ENCODE measurements at places on chromosomes 1 and 21.

- DNase-seq, result no peak
Measured at GRCh38 chr1:227120826-227121225, 180.7 kb downstream of the COQ8A start.

- no peak for DNase-seq
Measured at GRCh38 chr1:174964261-174964971, 35.3 kb upstream of the CACYBP start.

GRCh38 chr1:156122519-156123355 lies 8.2 kb downstream of the LMNA start:
- DNase-seq, result no peak

DNA sequence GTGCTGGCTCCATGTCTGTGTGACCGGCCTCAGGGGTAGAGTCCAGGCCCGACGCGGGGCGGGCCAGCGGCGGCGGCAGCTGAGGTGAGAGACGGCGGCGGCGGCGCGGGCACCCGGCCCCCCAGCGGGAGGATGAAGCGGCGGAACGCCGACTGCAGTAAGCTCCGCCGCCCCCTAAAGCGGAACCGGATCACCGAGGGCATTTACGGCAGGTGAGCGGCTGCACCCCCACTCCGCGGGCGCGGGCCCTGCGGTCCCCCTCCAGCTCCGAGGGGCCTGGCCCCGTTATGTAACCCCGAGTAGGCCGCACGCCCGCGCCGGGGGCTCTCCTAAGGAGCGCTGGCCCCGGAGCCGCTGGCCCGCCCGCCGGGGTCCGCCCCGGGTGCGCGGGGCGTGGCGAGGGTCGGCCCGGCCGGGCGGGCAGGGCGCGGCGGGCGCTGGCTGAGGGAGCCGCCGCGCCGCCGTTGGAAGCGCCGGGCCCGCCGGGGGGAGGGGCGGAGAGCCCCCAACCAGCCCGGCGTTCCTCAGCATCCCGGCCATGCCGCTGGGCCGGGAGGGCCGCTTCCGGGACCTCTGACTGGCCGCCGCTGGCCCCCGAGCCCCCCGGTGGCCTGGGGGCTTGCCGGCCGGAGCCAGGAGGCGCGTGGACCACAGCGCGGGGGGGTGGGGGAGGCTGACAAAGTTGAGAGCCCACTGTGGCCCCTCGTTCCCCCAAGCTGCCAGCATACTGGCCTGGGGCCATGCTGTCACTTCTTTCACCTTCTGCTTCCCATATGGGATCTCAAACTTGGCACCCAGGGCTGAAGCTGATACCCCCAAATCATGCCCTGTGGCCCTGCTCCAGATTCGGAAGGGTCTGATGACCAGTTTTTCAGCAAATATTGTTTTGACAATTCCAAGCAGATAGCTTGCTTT lies 527 bp downstream of the MACO1 start:
- no peak for DNase-seq

GRCh38 chr1:201125800-201126199 lies 1.2 kb downstream of the ASCL5 start:
- no peak for DNase-seq

DNA sequence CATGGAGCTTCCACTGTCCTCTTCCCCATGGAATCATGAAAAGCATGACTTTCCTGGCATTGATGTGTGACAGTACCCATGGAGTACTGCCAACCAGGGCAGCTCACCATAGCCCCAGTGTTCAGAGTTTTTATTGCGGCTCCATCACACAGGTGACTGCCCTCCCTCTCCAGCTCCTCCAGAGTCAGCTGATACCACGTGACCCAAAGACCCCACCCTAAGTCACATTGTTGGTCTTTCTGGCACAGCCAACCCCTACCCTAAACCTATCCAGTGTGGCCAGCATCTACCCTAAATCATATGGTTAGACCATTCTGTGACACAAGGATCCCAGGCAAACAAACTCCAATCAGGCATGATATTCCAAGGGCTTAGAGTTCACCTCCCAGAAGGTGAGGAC lies 77.4 kb upstream of the VAMP3 start:
- no peak for DNase-seq

DNA sequence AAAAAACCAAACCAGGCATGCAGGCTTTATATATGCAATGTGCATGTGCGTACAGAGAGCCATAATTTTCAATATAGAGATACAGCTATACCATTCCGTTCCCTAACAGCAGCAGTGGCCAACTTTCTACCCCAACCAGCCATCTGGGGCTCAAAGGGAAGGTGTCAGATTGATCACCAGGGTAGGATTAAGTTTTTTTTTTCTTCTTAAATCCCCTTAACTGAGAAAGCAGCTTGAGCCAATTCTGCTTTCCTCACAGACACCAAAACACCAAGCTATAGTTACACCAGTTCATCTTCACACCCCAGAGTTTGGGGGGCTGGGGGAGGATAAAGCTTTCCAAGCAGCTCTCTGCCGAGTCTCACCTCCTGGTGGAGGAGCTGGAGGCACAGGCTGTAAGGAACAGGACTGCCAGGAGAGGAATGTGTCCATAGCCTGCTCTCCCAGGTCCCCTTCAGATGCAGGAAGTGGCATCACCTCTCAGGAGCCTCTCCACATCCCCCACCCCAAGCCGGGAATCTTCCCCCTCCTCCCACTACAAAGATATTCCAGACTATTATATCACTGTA lies 87.9 kb downstream of the SSBP3 start:
- DNase-seq, result no peak

DNA sequence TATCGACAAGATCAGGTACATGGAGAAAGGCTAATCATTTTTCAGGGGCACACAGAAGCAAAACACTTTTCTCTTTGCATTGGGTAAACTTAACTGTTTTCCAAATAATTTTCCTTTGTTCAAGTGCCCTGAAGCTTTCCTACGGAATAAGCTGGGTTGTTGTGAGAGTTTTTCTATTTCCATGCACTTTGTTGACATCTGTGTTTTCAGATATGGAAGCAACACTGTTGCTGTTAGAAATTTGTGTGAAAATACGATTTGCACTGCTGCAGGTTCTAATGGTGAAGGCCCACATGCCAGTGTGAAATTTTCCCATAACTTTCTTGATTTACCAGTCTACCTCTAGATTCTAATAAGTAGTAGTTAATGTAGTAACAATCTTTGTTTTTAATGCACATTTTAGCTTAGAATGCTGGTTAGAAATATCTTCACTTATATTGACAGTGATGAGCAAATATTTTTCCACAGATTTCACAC lies 18.3 kb downstream of the NFYC start:
- DNase-seq, result no peak
